GM10248 (cell line): ENCODE measurements at places on chromosomes 13 and 19.

- DNase-seq, result no peak
These were observed 703 bp downstream of the NEK3 start for GRCh38 chr13:52158629-52159158.

GRCh38 chr19:17058236-17058635 lies 17.0 kb downstream of the HAUS8 start:
- no peak for DNase-seq

GRCh38 chr19:34057155-34057554 lies 115.1 kb upstream of the LSM14A start:
- no peak for DNase-seq

DNA sequence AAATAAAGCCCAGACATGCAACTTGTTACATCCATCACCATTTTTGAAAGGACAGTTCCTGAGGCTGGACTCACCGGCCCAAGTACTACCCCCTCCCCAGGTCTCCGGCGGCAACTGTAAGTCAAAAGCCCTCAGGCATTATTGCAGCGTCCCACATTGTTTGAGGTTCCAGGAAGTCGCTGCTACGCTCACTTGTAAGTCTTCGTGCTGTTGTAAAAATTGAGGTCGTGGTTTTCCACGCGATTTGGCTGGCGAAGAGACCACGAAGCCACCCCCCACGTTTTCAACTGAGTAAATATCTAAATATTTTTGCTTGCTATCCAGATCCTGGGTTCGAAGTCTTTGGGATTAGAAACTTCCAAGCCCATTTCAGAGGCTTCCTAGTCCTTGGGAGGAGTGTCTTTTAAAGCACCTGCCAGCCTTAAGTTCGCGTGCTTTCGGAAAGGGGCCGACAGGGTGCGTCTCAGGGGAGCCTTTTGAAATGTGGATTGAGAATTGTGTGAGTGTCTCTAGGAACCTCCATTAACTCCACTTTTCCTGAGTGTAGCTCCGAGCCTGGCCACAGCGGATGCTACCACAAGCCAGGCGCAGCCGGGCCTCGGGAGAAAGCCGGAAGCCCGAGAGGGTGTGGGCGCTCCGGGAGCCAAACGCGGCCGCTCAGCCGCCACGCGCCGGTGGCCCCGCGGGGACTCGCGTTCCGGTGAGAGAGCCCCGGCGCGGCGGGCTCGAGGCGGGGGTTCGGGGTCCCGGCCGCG lies 434 bp upstream of the FNDC3A start:
- DNase-seq, result peak; percentile 14

GRCh38 chr19:29397748-29398147 lies 128.0 kb upstream of the VSTM2B start:
- no peak for DNase-seq

- DNase-seq, result no peak
These were observed 111.3 kb downstream of the SLC7A1 start for GRCh38 chr13:29484236-29484635.

DNA sequence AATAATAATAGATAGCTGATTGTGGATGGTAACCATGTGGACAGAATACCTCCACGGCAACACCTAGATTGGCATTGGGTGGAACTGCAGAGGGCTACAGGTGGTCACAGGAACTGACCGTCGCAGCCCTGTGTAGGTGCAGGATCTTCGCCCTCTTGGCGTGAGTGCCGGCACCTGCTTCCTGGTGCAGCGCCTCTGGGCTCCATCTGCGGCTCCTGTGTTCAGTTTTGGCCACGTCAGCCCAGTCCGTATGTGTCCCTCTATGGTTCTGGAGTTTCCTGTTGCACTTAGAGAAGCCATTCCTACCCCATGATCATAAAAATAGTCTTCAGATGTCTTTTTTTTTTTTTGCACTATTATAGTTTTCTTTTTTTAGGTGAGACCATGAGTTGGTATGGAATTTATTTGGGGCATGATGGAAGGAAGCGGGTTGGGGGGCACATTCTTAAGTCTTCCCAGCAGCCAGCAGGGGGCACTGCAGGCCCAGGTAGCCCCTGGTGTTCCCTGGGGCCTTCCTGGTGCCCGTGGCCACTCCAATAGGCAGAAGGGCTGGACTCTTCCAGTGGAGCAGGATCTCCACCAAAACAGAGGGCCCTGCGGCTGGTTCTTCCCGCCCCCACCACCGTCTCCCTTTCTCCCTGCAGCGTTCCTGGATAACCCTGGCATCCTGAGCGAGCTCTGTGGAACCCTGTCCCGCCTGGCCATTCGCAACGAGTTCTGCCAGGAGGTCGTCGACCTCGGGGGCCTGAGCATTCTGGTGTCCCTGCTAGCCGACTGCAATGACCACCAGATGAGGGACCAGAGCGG lies 10.1 kb upstream of the SLC25A42 start:
- peak; percentile 71 for DNase-seq

- no peak for DNase-seq
These were observed 401.7 kb upstream of the HTR2A start for GRCh38 chr13:47298506-47298905.

DNA sequence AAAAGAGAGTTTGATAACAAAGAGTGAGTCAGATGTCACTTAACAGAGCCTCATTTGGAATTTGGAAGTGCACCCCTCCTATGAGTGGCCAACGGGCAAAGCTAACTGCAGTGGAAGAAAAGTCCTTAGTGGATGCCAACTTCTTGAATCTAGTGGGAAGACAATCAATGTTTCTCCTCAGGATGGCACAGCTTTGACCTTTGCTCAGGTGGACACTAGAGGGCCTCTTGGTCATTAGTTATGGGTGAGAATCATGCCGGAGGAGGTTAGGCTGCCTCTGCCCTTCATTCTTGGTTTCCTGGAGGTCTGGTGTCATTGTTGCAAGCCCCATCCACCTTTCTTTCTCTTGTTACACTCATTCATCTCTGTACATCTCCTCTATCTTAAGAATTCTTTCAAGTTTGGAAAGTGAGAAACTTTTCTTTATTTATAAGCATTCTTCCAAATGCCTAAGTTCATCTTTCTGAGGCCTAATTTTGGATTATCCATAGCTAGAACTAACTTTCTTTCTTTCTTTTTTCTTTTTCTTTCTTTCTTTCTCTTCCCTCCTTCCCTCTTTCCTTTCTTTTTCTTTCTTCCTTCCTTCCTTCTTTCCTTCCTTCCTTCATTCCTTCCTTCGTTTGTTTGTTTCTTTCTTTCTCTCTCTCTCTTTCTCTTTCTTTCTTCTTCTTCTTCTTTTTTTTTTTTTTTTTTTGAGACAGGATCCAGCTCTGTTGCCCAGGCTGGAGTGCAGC lies 327.2 kb upstream of the TSHZ3 start:
- DNase-seq, result no peak

GRCh38 chr13:50323440-50324065 lies 308.3 kb downstream of the KCNRG start:
- no peak for DNase-seq

DNA sequence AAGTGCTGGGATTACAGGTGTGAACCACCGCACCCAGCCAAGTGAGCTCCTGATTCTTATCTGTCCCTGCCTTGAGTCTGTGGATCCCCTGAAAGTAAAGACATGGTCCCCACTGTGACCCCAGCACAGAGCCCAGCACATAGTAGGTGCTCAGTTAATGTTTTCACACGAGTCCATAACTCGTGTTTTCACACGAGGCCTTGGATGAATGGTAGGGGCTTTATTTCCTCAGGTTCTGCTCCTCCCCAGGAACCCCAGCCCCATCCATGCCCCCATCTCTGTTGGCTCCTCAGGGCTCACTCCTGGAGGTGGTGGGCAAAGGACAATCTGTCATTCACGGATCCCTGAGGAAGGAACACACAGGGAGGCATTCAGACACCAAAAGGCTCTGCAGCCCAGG lies 23.6 kb upstream of the PDE4C start:
- DNase-seq, result no peak

GRCh38 chr19:9597027-9597426 lies 12.7 kb upstream of the ZNF121 start:
- DNase-seq, result no peak

DNA sequence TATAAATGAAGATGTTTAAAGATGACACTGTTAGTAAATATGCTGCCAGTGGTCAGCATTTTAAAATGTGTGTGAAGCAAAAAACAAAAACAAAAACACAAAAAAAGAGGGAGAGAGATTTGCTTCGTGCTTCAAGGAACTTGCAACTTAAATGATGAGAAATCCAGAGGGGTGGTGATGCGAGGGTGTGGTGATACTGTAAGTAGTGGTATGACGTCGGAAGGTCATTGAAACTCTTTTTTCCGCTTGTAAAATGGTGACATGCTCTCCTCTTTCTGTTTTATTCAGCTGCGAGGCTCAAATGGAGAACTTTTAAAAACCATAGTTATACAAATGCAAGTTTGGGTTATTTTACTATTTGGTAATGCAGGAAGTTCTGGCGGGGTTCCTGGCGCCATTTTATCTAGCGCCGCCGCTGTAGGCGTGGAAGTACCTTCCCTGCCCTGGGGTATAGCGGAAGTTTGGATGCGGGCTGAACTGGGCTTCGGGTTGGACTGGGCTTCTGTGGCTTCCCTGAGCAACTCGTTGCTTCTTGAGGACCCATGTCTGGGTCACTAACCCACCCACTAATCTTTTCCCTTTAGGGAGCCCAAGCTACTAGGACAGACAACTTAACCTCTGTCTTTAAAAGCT lies 34.8 kb downstream of the DGKH start:
- DNase-seq, result no peak

DNA sequence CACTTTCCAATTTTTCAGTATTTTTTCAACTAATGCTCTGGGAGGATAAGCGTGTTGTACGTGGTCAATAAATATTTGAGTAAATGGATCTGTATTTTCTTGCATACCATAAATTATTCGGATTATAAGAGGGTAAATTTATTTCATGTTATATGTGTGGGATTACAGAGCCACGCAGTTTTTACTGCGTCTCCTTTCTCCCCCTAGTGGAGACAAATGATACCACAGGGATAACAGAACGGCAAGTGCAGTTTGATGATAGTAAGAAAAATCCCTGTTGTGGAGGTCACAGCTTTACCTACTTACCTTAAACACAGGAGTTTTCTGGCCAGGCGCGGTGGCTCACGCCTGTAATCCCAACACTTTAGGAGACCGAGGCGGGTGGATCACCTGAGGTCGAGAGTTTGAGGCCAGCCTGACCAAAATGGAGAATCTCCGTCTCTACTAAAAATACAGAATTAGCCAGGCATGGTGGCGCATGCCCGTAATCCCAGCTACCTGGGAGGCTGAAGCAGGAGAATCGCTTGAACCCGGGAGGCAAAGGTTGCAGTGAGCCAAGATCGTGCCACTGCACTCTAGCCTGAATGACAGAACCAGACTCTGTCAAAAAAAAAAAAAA lies 16.8 kb downstream of the MBD3L2B start:
- no peak for DNase-seq

- no peak for DNase-seq
These were observed 199.0 kb downstream of the GGACT start for GRCh38 chr13:100389617-100390016.

- DNase-seq, result peak; percentile 68
These were observed 1.3 kb downstream of the IZUMO1 start for GRCh38 chr19:48745208-48745995.

DNA sequence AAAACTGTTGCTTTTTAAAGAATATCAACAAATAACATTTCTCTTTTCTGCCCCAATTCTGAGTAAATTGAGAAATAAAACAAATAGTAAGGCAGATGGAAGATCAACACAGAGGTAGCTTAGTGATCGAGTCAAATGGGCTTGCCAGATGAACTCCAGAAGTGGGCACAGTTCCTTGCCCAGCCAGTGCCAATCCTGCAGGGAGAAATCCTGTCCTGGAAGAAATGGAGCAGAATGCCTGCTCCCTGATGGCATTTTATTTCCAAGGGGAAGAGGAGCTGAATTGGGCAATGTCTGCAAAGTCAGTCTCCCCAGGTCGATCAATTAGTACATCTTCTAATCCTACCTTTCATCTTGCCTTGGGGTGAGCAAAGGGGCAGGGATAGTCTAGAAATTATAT lies 225.3 kb downstream of the NHLRC3 start:
- no peak for DNase-seq

DNA sequence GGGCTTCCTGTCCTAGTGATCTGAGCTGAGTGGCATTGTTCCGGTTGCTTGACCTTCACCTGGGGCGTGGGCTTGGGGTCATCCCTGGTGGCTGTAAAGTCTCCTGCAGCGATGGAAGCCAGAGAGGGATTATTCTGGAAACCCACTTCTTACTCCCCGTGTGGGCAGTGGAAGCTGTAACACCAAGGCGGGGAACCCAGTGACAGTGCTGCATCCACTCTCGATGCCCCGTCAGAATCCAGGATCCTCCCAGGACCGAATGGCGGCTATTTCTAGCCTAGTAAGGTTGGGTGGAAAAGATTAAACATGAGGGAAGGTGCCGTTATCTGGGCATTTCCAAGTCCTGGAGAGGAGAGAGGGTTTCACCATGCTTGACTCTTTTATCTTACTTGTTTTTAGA lies 280.6 kb downstream of the ZNF536 start:
- no peak for DNase-seq

DNA sequence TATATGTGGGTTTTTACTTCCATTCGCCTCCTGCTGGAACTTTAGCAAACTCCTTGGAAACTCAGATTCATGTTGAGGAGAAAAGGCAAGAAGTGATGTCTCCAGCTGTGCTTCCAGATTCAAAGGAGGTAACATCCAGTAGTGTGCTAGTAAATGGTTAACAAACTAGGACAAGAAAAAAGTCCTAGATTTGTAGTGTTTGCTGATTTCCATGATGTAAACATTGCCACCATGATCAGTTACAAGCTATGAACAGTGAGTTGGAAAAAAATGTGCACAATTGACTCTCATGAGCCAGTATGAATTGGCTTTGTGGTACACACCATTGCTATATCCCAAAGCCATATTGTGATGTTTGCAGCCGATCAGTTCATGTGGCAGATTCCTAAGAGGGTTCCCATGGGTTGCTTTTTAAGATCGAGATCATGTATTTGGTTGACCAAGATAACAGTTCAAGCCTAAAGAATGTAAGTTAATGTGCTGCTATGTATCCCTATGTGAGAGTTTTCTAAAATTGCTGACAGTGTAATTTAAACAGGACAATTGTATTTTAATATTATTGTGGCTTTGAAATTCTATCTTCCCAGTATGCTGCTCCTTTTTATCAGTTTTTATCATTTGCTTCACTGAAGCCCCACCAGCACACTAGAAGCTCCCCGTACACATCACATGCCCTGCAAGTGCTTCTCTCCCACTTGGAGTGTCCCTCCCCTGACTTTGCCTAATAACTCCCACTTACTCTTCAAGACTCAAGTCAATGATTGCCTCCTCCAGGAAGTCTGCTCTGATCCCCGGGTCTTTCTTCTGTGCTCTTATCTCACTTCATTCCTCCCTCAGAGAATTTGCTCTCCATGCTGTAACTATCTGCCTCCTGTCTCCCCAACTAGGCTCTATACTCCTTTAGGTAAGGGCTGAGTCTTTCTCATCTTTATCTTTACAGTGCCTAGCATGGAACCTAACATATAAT lies 148.3 kb downstream of the RGCC start:
- no peak for DNase-seq
